Activated naive CD8-positive, alpha-beta T cell treated with anti-CD3 and anti-CD28 coated beads for 36 hours (primary cell): ENCODE measurements at places on chromosomes 5 and 9.
A peak's percentile ranks its signal among the peaks of the same experiment; 100 is the strongest.

DNA sequence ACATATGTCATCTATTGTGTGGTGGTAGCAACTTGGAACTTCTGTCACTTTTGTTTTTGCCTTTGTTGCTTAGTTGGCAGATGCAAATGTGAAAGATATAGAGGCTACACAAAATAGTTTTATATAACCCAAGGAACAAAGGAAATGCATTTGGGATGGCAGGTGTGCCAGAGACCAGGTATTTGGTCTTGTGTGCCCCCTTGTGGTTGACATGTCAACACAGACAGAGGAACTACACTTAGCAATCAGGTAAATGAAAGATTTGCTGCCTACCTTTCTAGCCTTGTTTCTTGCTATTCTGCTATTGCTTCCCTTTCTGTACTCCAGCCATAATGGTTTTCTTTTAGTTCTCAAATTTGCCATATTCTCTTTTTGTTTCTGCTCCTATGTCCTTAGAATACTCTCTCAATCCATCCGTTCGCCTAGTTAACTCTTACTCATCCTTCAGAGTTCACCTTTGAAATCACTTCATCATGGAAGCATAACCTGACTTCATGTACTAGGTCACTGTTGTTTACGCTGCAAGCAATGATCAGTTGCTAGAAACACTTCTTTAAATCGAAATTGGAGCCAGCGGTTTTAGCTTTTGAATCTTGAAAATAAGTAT lies 119.5 kb downstream of the TRPM3 start:
- no peak overlapping the region for H3K4me3 ChIP-seq
- H3K27ac ChIP-seq, result no peak overlapping the region
- no peak for DNase-seq
- peaks cover 5% of the 10 kb centered on the region for H3K27me3 ChIP-seq
- H3K36me3 ChIP-seq, result no peaks in the 10 kb centered on the region
- no peaks in the 10 kb centered on the region for H3K4me1 ChIP-seq

- DNase-seq, result no peak
- no peak overlapping the region for H3K27ac ChIP-seq
- H3K27me3 ChIP-seq, result no peaks in the 10 kb centered on the region
- H3K4me1 ChIP-seq, result no peaks in the 10 kb centered on the region
- H3K4me3 ChIP-seq, result no peak overlapping the region
These were observed 77.2 kb downstream of the SLCO6A1 start for GRCh38 chr5:102421647-102422046.

DNA sequence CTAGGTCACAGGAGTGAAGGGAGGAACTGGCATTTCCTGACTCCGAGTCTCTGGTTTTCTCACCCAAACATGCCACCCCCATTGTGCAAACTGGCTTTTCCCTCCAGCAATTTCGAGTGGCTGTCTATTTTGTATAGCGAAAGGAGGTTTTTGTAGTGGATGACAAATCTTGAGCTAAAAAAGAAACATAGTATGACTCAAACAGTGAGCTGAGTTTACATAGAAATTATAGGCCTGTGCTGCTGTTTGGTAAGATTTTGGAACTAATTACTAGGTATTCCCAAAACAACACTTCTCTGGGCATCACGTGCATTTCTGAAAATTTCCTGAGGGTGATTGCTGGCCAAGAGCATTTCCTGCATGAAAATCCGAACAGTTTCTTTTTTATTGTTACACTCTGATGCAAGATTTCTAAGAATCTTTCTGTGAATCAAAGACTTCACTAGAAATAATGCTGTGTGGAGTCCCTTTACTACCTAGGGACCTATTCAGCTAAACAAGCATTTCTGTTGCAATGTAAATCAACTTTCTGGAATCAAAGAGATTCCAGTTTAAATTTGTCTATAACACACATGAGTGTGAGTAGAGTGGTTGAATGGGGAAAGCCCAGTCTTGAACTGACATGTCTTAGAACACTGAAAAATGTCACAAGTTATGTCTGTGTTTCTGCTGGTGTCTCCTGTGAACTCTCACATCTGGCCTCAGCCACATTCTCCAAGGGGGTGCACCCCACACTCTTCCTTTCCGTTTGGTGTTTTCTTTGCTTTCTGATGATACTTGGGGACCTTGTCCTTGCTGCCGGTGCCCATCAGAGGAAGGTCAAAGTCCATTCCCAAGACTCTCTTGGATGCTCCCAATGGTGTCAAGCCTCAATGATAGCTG lies 33.3 kb upstream of the DAPK1 start:
- H3K4me1 ChIP-seq, result peaks cover 9% of the 10 kb centered on the region
- peak overlapping the region; percentile 67 for H3K27ac ChIP-seq
- peak; percentile 9 for DNase-seq

- H3K27ac ChIP-seq, result no peak overlapping the region
- H3K36me3 ChIP-seq, result no peaks in the 10 kb centered on the region
- no peak for DNase-seq
- no peak overlapping the region for H3K4me3 ChIP-seq
- no peaks in the 10 kb centered on the region for H3K4me1 ChIP-seq
These were observed 208.8 kb downstream of the DNAH5 start for GRCh38 chr5:13735691-13736090.

DNA sequence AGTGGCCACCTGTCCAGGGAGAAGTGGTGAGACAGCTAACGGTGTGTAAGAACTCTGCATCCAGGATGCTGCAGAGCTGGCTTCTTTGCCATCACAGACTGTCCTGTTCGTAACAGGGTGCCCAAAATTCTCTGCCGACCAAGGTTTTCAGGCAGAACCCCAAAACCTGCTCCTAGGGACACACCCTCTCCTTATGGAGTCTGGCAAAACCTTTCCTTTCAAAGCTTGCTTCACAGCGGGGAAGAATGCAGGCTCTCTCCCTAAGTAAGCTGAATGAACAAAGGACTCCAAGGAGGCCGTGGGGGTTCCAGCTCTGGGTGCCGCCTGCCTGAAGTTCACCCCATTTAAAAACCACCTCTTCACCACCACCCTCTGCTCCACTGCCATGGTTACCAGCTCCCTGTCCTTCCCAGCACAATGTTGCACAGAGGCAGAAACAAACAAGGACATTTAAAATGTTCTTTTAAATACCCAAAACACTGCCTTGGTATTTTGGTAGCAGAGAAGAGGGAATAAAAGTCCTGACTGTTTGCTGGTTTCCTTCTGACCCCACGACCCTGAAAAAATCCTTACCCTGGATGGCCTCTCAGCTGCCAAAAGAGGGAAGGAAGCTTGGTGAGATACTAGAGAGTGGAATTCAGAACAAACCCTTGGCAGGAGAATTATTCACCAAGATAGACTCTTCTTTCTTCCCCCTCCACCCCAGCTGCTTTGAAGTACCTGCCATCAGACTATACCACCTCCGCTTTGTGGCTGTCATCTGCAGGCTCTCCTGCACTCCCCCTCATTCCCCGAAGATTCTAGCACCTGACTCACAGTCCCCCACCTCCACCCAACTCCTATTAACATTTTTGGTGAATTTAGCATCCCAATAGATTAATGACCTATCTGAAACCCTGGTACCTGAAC lies 7.1 kb upstream of the KLF9 start:
- peaks cover 37% of the 10 kb centered on the region for H3K4me1 ChIP-seq
- H3K36me3 ChIP-seq, result no peaks in the 10 kb centered on the region
- peak; percentile 31 for DNase-seq
- H3K4me3 ChIP-seq, result peak overlapping the region; percentile 97

DNA sequence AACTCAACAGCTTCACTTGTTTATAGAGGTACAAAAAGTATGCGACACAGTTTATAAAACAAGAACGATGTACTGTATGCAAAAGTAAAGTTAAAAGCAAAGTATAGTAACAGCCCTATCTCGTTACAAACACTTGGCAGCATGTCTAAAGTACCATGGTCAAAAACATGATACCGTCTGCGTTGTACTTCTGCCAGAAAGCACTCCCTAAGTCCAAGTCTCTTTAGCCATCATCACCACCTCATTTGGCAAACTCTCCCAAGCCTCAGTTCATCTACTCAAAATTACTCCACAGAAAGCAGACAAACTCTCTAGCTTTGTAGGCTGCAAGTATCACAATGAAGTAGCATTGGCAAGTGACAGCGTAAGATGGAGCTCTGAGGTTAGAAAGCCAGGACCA lies 73.4 kb downstream of the NFIB start:
- no peak for DNase-seq
- H3K27me3 ChIP-seq, result peaks cover 24% of the 10 kb centered on the region
- no peaks in the 10 kb centered on the region for H3K36me3 ChIP-seq
- no peak overlapping the region for H3K27ac ChIP-seq
- H3K4me3 ChIP-seq, result no peak overlapping the region

DNA sequence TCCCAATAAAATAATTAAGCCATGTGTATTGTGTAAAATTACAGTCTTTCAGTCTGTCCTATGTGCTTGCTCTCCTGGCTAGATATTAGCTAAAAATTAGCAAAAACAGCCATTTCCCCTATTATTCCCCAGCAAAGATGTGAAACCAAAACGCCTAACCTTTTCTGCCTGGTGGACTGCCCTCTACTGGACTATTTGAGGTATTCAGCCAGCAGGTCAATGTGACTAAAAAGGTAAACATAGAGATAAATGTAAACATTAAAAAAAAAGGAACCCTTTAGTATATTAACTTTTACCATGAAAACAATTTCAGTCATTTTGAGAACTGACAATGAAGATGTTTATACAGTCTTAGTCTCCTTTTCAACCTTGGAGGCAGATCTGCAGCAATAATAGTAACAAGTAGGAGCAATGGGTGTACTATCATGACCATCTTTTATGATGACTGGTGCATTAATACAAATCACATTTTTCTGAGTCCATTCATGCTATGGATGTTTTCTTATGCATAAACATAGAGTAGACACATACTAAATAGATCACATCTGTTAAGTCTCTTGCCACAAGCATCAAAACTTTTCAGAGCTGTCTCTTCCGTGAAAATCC lies 10.1 kb downstream of the ATG12 start:
- no peaks in the 10 kb centered on the region for H3K27me3 ChIP-seq
- peaks cover 14% of the 10 kb centered on the region for H3K4me1 ChIP-seq
- no peak for DNase-seq
- H3K4me3 ChIP-seq, result no peak overlapping the region
- H3K36me3 ChIP-seq, result peaks cover 44% of the 10 kb centered on the region

DNA sequence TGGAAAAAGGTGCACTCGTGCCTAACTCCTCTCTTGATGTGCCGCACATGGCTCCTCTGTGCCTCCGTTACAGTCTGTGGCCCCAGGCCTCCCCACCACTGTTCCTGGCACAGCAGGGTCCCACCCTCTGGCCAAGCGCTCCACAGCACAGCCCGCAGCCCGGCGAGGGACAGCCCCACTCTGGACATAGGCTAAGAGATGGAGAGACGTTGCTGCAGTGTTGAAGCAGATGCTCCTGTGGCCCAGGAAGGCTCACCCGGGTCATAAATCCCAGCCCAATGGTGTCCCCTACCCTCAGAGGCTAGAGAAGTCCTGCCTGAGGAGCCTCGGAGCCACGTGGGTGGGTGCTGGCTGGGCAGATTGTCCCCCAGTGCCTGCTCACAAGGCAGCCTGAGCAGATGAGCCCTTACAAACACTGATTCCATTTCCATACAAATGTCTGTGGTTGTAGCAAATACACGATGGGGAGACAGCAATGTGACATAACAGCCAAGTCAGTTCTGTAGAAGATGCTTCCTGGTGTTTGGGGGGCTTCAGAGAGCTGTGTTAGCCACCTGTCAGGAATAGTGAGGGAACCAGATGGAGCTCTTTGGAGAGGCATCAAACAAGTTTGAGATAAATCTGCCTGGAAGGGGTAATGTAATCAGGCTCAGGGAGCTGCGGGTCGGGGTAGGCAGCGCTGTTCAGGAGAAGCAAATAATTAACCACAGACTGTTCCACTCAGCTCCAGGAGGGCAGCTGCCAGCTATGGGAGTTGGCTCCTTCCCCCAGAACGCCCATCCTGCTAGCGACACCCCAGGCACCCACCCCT lies 41.7 kb downstream of the C5orf15 start:
- peaks cover 55% of the 10 kb centered on the region for H3K4me1 ChIP-seq
- no peaks in the 10 kb centered on the region for H3K27me3 ChIP-seq
- no peaks in the 10 kb centered on the region for H3K36me3 ChIP-seq

DNA sequence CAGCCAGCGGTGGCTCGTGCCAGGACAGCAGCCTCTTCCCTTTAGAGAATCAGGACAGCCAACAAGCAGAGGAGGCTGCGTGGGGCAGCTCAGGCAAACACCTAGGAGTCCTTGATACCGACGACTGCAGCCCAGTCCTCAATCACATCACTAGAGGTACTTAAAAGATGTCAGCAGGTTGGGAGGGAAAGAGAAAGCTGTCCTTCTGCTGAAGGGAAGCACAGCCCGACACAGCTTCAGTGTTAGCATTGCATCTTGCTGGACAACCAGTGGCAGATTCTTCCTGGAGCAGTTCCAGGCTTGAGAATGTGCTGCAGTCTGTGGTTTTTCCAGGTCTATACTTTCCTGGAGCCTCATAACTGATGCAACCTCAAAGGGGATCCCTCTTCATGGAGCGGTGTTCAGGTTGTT lies 230.5 kb downstream of the SYK start:
- DNase-seq, result no peak
- H3K4me3 ChIP-seq, result no peak overlapping the region
- H3K27me3 ChIP-seq, result peaks cover 21% of the 10 kb centered on the region
- H3K36me3 ChIP-seq, result no peaks in the 10 kb centered on the region
- H3K4me1 ChIP-seq, result peaks cover 1% of the 10 kb centered on the region
- H3K27ac ChIP-seq, result no peak overlapping the region

GRCh38 chr5:138901716-138902115 lies 26.6 kb upstream of the LRRTM2 start:
- no peak overlapping the region for H3K27ac ChIP-seq
- no peak overlapping the region for H3K4me3 ChIP-seq
- peaks cover 27% of the 10 kb centered on the region for H3K27me3 ChIP-seq
- DNase-seq, result no peak
- H3K36me3 ChIP-seq, result peaks cover 5% of the 10 kb centered on the region

- H3K36me3 ChIP-seq, result peaks cover 1% of the 10 kb centered on the region
- peaks cover 18% of the 10 kb centered on the region for H3K4me1 ChIP-seq
- no peaks in the 10 kb centered on the region for H3K27me3 ChIP-seq
- no peak for DNase-seq
These were observed 43.9 kb downstream of the F2RL2 start for GRCh38 chr5:76579166-76579937.

DNA sequence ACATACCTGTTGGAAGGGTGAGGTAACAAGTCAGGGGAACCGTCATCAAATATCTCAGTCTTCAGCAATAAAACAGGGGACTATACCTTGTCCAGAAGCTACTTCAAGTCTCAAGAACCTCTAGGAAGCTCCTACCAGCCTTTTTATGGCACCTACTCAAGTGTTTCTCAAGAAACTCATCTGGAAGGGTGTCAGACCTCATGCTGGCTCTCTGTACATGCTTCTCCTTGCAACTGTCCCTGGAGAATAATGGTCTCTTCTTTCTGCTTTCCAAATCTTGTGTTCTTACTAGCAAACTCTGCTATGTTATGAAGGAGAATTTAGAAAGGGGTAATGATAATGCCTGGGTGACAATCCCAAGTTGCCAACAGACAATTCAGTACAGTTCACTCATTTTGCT lies 8.3 kb upstream of the PTAR1 start:
- peaks cover 7% of the 10 kb centered on the region for H3K4me1 ChIP-seq
- H3K36me3 ChIP-seq, result no peaks in the 10 kb centered on the region
- no peaks in the 10 kb centered on the region for H3K27me3 ChIP-seq
- H3K4me3 ChIP-seq, result no peak overlapping the region
- DNase-seq, result no peak
- no peak overlapping the region for H3K27ac ChIP-seq

DNA sequence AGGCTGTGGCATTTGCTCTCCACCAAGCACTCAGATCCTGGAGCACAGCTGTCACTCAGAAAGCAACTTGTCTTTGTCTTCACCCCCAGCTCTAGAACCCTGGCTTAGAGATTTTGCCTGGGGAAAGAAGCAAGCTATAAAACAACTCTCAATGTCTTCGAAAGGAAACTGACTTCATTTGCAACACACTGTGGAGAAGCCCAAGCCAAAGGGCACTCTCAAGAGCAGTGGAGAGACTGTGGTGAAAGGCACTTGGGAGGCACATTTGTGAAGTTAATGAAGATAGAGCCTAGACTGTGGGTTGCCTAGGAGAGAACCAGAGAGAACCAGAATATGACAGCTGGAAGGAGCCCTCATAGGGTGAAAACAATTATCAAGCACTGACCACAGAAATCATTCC lies 103.4 kb downstream of the CFAP95 start:
- H3K27ac ChIP-seq, result no peak overlapping the region
- H3K4me1 ChIP-seq, result no peaks in the 10 kb centered on the region
- no peak overlapping the region for H3K4me3 ChIP-seq
- H3K27me3 ChIP-seq, result peaks cover 7% of the 10 kb centered on the region
